ENCODE measurements at places on chromosomes 7 and 10.

- DNase-seq = no peak
Measured at GRCh38 chr7:112723416-112723815, 66.8 kb downstream of the TMEM168 start.

- DNase-seq = peak; percentile 59
Measured at GRCh38 chr7:130896898-130897514, 163.0 kb upstream of the KLF14 start.

DNA sequence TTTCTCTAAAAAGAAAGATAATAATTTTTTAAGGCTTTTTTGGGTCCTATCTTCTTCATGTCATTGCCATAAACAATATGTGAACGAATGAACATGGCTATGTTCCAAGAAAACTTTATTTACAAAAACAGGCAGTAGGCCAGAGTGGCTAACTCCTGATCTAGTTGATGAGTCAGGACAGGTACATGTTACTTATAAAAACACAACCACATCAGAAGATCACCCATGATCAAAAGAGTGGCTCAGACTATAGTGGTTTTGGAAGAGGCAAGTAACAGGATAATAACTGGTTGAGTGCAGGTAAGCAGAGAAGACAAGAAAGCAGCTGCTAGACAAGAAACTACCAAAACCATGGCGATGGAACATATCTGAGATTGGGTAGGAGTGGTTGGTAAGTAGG, 468.7 kb downstream of the KCNMA1 start:
- DNase-seq = no peak

- no peak for DNase-seq
Measured at GRCh38 chr7:102300643-102301221, 14.1 kb downstream of the SH2B2 start.

GRCh38 chr7:130909161-130909836, 175.3 kb upstream of the KLF14 start:
- no peak for DNase-seq

DNA sequence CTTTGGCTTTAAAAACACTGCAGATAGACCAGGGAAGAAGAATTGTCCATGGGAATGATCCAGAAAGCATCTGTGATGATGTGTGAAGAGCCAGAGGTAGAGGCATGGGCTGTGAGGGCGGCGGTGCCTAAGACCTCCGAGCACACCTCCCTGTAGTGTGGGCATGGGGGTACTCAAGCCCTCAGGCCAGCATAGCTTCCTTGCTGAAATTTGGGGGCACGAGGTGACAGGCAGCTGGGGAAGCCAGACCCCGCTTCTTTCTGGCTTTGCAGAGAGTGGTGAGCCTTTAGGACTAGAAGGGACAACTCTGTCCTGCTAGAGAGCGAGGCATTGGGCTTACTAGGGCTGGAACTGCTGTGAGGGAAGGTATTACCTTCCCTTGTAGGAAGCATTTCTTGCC, 187.7 kb upstream of the SH2B2 start:
- DNase-seq = no peak

DNA sequence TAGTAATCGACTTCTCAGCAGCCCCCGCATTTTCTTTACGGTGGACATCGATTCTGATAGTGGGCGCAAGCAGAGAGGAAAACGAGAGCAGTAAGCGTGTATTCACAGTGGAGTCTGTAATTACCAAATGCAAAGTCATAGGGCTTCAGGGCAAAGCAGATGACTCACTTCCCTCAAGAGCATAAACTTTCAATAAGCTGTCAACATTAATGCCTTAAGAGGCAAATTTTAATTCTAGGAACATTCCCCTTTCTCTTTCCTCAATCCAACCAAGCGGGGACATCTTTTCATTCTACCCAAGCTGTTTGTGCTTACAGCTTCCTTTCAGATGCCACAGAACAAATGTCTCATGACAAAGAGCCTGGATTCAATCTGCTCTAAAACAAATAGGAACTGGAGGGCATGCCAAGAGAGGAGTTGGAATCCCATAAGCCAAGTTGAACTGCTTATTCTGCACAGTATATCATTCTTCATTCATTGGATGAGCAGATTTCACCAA, 48.6 kb downstream of the MALSU1 start:
- no peak for DNase-seq

DNA sequence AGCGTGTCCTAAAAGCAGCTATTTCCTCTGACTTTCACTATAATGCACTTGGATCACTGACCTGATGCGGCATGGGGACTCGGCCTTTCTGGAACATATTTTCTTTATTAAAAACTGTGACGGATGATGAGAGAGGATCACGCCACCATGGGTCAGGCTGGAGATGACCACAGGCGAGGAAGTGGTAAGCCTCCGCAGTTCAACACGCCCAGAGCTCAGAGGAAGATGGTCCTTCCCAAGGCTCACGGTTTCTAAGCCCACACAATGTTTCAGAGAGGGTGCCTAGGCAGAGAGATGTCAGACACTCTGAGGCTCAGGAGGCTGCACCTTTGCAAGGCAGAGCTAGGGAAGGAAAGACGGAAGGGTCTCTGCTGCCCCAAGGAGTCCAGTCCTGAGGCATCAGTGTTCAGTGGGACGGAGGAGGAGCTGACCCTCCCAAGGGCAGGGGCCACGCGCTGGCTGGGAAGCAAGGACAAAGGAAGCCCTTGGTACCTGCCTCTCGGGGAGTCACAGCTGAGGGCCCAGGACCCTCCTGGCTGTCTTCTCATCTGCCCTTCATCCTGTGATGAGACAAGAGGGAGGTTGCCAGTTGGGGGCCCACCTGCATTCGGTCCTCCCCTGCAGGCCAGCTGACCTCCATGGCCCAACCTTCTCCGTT, 9.5 kb downstream of the CHST15 start:
- DNase-seq = no peak

- no peak for DNase-seq
Measured at GRCh38 chr10:5551531-5552375, 27.0 kb downstream of the CALML3 start.

Data from NCI-H2171 treated with DMSO at 0.1 percent for 48 hours (cell line).